ENCODE measurements at places on chromosomes 3 and 15.

GRCh38 chr3:82376883-82377282, 615.4 kb upstream of the GBE1 start:
- DNase-seq, result no peak

GRCh38 chr3:184345317-184346144, 8.1 kb downstream of the FAM131A start:
- no peak for DNase-seq

DNA sequence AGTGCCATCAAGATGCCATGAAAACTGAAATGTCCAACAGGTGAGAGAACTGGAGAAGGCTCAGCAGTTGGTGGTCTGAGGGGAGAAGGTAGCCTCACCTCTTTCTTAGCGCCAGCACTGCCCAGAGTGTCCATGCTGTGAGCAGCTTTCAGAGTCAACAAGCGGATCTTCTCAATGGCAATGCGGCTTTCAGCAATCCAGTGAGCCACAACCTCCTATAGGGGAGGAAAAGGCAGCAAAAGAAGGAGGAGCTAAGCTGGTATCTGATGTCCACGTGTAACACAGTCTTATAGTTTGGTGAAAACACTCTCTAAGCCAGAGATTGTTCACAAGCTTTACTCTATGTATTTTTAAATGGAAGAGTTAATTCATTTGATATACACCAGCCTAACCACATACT, 36.1 kb upstream of the ACKR4 start:
- no peak for DNase-seq

GRCh38 chr3:29099296-29099695, 181.6 kb upstream of the RBMS3 start:
- no peak for DNase-seq

GRCh38 chr15:89445518-89445917, 50.9 kb downstream of the RHCG start:
- no peak for DNase-seq

- DNase-seq, result no peak
These were observed 78.1 kb downstream of the ZPLD1 start for GRCh38 chr3:102512734-102513504.

GRCh38 chr15:43516185-43516584, 1.2 kb upstream of the MAP1A start:
- no peak for DNase-seq

- no peak for DNase-seq
These were observed 947.1 kb downstream of the FHIT start for GRCh38 chr3:60304112-60304511.

DNA sequence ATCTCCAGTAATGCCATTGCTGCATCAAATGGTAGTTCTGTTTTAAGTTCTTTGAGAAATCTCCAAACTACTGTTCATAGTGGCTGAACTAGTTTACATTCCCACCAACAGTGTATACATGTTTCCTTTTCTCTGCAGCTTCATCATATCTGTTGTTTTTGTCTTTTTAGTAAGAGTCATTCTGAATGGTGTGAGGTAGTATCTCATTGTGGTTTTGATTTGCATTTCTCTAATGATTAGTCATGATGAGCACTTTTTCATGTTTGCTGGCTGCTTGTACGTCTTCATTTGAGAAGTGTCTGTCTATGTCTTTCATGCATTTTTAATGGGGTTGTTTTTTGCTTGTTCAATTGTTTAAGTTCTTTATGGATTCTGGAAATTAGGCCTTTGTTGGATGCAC, 10.2 kb upstream of the GCSAM start:
- DNase-seq, result no peak

GRCh38 chr3:108393128-108393900, 97.0 kb downstream of the HHLA2 start:
- no peak for DNase-seq

DNA sequence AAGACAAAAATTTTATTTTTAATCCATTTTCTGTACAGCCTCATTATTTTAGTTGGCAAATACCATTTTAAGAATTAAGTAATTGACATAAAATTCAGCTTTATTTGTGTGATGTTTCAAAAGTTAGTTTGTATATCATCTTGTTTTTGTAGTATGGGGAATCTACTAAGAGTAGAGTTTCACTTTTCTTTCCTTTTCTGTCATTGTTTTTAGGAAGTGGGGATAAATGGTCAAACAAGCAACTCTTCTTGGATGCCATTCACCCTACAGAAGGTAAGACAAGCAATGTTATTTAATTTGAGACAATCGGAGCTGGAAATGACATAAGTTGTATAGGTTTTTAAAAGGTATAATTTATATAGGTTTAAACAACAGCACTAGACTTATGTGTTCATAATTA, 268.3 kb downstream of the BBX start:
- DNase-seq, result no peak

DNA sequence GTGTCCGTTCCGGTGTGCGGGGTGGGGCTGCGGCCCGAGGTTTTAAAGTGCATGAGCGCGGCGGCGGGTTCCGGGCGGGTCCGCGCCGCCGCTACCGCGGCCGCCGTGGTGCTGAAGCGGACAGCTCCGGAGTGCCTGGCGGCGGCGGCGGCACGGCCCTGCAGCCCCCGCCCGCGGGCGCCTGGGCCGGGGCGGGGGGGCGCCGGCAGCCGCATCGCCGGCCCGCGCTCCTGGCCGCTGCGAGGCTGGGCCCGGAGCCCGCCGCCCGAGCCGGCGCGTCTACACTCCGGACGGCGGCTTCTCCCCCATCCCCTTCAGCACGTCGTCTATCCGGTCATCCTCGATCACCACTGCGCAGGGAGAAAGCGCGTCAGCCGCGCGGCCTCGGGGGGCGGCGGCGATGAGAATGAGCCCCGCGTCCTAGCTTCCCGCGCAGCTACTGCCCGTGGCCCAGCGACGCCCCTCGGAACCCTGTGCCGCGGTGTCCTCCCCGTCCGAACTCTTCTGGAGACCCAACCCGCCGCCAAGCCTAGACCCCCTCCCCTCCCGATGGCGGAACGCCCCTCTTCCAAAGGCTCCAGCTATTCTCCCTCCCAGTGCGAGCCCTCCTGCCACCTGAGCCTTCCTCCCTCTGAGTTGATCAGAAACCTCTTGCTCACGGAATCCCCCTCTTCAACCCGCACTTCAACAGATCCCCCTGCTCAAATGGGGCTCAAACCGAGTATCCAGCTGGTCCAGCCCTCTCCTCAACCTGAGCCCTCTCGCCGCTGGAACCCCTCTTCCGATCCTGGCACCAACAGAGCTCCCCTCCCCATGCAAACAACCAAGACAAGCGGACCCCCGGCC, 1.3 kb downstream of the CAMK2N2 start:
- no peak for DNase-seq

- DNase-seq, result no peak
These were observed 298.9 kb upstream of the TGFBR2 start for GRCh38 chr3:30307372-30307950.

DNA sequence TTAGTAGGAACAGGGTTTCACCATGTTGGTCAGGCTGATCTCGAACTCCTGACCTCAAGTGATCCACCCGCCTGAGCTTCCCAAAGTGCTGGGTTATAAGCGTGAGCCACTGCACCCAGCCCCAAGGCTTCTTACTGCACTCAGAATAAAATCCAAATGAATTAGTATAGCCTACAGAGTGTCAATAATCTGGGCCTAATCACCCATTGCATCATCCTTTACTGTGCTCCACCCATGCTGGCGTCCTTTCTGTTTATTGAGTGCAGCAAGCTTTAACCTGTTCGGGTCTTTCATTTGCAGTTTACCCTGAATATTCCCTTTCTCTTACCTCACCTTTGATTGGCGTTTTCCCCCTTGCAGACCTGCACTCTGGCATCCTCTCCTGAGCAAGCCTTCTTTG, 77.7 kb downstream of the CEP63 start:
- no peak for DNase-seq

DNA sequence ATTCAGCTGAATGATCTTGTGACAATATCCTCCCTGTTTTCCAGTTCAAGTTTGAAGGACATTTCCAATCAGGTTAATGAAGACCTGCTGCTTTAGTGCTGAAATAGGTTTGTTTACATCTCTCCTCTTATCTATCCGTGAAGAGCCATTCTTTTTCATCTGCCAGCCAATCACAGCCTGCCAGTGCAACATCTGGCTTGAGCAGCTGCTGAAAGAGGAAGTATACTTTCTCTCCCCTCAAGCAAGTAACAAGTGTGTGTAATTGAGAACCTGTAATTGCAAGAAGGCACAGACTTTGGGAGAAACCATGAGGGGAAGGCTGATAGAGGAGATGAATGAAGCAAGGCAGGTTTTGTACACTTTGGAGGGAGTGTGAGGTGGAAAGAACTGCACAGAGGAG, 404.3 kb downstream of the AGBL1 start:
- no peak for DNase-seq

DNA sequence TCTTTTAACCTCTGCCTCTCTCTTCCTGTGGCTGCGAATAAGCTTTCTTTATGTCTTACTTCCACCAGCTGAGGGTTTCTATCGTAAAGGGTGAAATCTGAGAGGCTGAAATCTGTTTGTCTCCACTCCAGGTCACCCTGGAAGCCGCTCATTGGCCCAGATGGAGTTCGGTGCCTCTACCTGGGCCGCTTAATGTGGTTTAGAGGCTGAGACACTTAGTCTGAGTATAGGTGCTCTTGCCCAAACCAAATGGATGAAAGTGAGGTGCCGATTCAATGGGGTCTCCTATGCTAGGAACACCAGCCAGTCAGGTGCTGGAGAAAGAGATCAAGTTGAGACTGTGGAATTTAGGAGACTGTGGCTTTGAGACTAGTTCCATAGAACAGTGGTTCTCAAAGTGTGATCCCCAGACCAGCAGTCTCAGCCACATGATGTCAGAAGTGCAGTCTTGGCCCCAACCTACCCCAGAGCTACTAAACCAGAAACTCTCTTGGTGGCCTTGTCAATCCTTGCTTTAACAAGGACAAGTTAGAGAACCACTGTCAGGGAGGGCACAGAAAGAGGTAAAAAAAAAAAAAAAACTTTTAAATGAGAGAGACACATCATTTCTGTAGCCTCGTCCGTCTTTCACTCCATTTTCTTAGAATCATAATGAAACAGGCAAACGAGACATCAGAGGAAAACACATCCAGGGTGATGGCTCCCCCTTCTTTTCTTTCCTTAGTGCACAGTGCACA, 54.9 kb upstream of the CCR2 start:
- no peak for DNase-seq

GRCh38 chr15:95291898-95292472, 1038.5 kb upstream of the NR2F2 start:
- no peak for DNase-seq

DNA sequence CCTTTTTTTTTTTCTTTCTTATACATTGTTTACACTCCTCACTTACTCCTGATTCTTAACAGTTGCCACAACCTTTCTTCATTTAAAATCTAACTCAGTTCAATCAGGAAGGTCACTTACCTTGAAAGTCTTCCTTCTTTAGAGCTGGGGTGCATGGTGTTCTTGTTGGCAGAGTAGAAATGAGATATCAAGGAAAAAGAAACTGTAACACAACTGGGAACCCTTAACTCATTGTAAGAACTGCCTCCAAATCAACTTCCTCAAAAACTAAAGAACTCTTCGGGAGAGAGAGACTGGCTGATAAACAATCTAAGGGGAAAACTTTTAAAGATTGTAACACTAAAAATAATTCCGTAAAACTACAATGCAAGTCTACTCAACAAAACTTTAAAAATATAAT, 1.4 kb upstream of the APPL1 start:
- no peak for DNase-seq

DNA sequence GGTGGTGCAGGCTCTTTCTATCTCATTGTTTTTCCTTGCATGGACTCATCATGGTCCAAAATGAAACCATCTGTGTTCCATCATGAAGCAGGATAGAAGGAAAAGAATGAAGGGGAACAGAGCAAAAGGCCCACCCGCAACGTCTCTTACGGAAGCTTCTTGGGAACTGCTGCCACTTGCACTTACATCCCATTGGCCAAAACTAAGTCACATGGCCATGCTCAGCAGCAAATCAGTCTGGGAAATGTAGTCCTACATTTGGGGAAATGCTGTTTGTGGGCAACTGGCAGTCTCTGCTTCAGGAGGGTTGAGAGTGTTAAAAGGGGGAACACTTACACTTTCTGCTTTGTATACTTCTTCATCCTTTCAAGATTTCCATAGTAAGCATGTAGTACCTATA, 191.6 kb downstream of the SV2B start:
- no peak for DNase-seq

DNA sequence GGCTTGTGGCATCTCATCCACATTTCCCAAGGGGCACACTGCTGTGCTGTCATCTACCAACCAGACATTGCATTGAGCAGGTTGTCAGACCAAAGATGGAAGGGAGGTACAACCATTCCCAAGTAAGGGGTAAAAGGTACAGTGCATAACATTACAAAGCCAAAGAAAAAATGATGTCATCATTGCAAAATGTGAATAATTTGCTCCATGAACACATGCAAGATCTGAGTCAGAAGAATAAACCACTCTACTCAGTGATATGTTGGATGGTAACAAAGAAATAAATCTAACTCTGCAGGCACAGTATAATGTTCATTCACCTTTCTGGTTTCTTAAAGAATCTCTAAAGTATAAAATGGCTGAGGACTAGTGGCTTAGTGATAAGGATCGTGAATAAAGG, 202.7 kb downstream of the MAGI1 start:
- DNase-seq, result no peak

DNA sequence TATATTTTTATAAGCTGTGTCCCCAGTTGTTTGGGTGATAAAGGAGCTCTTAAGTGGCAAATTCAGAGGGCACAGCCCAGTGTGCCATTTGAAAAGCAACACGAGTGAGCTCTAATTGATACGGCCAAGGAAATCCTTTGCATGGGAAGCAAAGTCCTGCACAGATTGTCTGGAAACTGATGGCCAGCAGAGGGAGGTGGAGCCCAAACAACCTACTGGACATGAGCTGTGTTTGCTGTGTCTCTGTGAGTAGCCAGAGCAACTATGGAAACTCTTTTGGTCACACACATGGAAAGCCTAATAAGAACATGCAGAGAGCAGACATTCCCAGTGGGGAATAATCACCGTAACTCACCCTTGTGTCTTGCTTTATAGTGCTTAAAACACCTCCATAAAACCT, 24.4 kb downstream of the ONECUT1 start:
- no peak for DNase-seq

- DNase-seq, result no peak
These were observed 139.3 kb downstream of the FILIP1L start for GRCh38 chr3:99974989-99975388.

DNA sequence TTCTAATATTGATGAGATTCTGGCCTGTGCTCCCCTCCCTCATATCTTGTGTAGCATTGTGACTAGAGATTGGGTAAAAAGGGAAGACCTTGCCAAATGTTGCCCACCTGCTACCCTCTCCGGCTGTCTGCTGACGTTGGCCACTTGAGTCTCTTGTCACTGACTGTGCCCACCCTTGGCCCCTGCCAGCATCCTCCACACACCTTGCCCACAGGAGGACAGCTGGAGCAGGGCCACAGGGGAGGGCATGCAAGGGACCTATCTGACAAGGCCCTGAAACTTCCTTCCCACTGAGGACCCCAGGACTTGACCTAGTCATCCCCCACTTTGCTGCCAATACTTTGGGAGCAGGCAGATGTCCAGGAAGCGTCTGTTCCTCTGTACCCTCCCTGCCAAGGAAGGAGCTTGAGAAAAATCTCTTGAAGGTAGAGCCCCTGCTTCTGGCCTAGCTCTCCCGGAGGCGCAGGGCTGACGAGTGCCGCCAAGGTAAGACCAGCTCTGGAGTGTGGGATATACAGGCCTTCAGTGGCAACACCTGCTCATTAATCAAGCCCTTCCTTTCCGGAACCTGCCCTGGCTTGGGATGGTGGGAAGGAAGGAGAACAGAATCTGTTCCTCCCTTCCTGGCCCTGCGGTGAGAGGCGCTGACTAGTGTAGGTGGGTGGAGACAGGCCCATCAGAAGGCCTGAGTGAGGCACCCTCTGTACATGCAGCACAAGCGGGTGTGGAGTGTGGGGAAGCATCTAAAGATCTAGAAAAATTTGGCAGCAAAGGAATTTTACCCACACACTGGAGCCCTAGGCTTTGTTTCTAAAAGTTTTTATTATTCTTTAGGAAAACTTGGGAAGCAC, 4.9 kb upstream of the PAK6 start:
- no peak for DNase-seq

All from activated CD4-positive, CD25-positive, alpha-beta regulatory T cell (primary cell).